ENCODE measurements at places on chromosomes 7 and 10.

- DNase-seq: no peak
These were observed 288.2 kb downstream of the GLRX3 start for GRCh38 chr10:130424418-130424817.

DNA sequence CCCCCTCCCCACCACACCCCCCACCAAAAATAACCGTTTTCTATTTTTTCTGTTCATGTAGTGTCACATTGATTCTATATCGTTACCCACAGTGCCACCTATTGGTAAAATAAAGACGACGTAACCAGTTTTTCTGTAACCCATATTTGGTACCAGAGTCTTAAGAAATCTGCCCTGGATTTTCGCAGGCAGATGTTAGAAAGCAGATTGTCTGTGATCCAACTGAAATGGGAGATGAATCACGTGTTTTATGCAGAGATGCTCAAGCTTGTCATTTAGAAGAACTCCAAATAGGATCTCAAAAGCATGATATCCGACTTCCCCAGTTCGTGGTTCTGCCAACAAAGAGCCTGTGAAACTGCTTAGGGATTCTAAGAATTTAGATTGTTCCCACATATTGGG lies 261.1 kb upstream of the CSTF2T start:
- no peak for DNase-seq

- DNase-seq: no peak
These were observed 9.1 kb downstream of the WDR86 start for GRCh38 chr7:151400626-151401315.

GRCh38 chr7:155560982-155561686 lies 14.8 kb upstream of the CNPY1 start:
- no peak for DNase-seq

DNA sequence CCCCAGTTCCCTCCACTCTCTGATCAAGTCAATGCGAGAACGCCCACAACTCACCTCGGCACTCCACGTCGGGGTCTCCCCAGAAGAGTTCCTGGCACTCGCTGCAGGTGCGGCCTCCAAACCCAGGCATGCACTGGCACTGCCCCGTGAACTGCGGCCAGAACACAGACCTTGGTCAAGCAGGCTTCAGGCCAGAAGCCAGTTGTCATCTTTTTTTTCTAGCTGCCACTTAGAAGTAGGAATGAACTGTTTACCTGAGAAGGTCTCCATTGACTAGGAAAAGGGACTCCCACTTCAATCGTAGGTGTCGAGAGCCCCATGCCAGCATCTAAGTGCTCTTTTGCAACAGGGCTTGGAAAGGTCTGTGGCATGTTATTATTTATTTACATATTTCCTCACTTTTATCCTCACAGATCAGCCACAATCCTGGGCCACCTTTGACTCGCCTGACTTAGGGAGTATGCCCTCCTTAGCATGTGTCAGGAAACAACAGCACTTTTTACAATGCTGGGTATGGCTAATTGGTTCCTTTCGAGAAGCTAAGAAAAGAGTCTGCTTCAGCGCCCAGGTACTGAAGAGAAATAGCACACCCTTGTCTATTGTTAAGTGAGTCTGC lies 51.7 kb downstream of the LAMB1 start:
- no peak for DNase-seq

DNA sequence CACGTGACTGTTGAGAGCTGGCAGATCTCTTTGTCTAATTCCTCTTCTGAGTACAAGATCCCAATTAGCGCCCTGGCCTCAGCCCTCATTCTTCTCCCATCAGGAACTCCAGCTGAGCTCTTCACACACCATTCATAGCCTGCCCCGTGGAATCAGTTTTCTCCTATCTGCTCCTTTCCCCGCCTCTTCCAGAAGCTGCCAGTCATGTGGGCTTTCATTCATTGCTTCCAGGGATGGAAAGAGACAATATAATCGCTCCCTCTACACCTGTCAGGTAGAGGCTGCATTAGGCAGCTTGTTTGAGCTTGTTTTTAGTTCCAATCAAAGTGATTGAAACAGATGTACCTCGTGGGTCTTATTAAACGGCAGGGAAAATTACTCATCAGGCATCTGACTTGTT lies 515.8 kb downstream of the TYW1 start:
- peak; percentile 68 for DNase-seq

- peak; percentile 48 for DNase-seq
These were observed 1.9 kb downstream of the COBL start for GRCh38 chr7:51314726-51315125.

GRCh38 chr7:151705636-151706276 lies 171.2 kb downstream of the PRKAG2 start:
- no peak for DNase-seq

DNA sequence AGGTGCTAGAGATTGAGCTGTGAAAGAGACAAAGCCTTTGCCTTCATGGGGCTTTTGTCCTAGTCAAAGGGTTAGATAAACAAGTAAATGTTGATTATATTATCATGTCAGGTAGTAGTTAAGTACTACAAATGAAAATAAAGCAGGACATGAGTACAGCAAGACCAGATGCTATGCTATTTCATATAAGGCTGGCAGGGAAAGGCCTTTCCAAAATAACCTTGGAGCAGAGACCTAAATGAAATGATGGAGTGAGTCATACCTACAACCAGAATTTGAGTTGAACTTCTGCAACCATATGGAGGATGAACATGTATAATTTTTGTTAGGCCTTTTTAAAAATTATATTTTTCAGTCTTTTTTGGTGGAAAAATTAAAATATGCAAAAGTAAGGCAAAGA lies 23.6 kb upstream of the SEMA4G start:
- no peak for DNase-seq

DNA sequence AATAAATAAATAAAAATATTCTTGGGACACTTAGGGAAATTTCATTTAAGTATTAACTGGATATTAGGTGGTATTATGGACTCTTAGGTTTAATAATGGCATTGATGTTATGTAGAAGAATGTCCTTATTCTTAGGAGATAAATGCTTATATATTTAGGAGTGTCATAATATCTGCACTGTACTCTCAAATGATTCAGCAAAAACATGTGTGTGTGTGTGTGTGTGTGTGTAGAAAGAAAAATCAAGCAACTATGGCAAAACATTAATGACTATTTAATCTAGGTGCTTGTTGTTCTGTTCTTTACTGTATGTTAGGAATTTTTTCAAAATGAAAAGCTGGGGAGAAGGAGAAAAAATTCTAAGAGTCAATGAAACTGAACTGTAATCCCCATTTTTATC lies 3.9 kb downstream of the ASNS start:
- DNase-seq: no peak

Measured in NCI-H748 treated with DMSO at 0.1 percent for 48 hours (cell line).